Heart right ventricle (tissue), 16 donors: ENCODE measurements at places on chromosomes 3 and 15. TPM values are rescaled to one million over a fixed set of nuclear protein-coding genes. Genes with fewer than 3 reads are reported as not detected.

GRCh38 chr15:57526076-57526475 lies 65.6 kb upstream of the MYZAP start:
- no peak overlapping the region for H3K27ac ChIP-seq
- H3K4me3 ChIP-seq = no peak overlapping the region
- H3K4me1 ChIP-seq = peaks cover 4% of the 10 kb centered on the region
- no peaks in the 10 kb centered on the region for H3K27me3 ChIP-seq
- H3K36me3 ChIP-seq = no peaks in the 10 kb centered on the region

DNA sequence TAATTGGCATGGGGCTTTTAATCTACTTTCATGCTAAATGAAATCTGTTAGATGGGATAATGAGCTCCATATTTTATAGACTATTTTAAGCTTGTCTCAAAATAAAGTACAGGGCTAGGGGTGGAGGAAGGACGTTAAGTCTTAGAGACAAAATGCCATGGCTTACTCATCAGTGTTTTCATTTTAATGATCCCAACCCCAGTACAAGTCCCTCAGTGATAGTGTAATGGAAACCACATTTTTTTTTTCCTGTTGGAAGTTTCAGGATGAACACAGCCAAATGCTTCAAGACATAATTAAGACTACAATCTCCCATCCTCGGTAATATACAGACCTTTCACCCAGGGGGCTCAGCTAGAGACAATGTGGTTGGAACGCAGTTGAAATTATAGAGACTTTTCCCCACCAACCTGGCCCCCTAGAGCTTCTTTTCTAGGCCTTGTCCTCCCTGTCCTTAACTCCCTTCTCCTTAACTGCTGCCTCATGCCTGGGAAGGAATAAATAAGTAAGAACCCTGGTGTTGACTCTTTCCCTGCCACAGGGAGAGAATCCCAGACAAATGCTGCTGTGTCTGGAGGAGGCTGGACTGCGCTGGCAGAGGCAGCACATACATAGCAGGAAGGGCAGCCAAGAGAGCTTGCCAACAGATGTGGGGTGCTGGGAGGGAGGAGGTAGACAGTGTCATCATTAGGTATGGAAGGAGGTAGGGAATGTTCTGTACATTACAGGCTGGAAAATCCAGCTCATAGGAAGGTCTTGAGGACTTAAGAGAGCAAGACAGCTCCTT lies 115.4 kb upstream of the ROPN1 start:
- no peak for DNase-seq
- H3K4me3 ChIP-seq = no peak overlapping the region
- H3K27ac ChIP-seq = no peak overlapping the region
- H3K36me3 ChIP-seq = no peaks in the 10 kb centered on the region
- H3K4me1 ChIP-seq = no peaks in the 10 kb centered on the region

DNA sequence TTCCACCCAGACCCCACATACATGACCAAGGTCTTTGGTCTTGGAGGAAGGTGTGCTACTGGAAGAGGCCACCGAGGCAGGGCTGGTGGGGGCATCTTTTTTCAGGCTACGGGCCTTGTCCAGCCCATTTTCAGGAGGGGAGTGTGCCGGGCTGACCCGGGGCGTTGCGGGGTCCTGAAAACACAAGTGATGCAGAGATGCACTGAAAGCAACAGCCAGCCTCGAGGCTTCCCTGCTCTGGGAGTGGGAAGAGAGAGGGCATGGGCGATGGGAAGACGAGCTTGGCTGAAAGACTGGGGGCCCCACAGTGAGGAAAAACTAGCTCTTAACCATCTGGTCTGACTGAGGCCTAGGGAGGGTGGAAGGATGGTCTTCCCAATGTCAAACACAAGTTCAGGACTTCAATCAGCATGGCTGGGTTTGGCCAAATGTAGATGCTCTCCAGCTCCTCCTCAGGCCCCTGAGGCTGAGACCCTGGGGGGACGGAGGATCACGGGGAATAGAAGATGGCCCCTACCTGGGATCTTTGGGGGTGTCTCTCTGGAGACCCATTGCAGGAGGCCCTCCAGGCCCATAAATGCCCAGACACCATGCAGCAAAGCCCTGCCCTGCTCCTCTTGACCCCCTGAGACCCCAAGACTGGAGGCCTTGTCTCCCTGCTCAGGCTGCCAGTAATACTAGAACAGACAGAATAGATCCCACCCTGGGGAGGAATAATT lies 38.9 kb downstream of the TLE3 start:
- peaks cover 9% of the 10 kb centered on the region for H3K36me3 ChIP-seq
- no peak overlapping the region for H3K4me3 ChIP-seq
- no peaks in the 10 kb centered on the region for H3K27me3 ChIP-seq
- H3K27ac ChIP-seq = no peak overlapping the region

EFCC1 gene
- 1.0 TPM for total RNA-seq

HIGD2B gene
- not detected for total RNA-seq

DNA sequence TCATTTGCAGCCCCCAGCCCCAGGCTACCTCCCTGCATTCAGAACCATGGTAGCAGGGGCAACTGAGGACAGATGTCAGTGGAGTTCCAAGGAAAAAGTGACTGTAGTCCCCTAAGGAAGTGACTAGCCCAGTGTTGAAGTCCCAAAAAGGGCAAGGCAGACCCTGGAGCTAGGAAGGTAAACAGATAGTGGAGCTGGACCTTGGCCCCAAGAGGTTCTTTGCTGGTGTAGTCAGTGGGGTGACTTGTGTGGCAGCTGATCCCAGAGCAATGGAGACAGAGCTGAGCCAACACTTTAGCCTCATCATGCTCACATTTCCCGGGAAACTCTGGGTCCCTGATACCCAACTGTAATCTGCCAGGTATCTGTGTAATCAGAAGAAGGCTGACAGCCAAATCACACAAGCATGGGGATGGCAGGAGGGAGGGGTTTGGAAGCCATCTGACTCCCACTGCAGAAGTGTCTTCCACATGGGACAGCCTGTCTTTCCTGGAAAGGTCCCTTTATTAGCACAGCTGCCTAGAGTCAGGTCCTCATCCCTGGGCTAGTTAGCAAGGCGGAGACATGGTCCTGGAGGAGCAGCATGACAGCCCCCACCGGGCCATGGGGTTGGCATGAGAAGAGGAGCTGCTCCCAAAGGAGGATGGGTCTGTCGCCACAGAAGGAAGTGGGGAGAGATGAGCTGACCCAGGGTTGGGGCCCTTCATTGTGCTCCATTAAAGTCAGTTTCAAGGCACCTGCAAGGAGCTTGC lies 39.8 kb downstream of the PXYLP1 start:
- no peaks in the 10 kb centered on the region for H3K36me3 ChIP-seq
- no peak overlapping the region for H3K27ac ChIP-seq
- H3K4me3 ChIP-seq = no peak overlapping the region

DNA sequence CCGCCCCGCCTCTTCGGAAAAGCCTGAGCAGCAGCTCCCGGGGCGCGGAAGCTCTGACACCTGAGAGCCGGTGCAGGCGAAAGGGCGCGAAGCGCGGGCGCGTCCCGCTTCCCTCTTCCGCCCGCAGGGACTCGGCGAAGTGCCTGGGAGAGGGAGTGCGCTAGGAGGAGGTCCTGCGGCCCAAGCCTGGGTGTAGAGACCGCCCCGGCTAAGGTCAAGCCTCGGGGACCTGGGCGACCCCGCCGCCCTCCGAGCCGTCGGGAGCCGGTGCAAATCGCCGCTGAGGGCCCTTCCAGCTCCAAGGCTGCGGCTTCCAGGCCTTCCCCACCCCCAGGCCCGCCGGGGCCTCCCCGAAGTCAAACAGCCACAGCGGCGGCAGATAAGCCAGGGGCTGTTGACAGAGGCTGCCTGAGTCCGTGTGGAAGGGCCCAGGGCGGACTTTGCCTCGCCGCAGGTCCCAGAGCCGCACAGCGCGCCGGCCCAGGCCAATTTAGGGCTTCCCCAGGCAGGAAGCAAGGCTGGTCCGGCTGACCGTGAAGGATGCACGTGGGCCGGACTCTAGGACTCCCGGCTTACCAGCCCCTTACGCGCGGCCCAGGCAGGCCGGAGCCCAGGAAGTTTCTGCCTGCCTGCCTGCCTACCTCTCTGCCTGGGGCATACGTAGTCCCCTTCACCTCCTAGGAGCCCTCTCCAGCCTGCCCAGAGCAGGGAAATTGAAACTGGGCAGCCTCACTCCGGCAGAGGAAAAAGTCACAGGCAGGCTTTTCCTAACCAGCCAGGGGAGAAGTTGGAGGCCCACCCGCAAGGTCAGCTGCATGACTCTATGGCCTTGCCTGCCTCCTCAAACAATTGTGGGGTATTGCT lies 2.3 kb downstream of the ITPKA start:
- peak overlapping the region; percentile 72 for H3K4me3 ChIP-seq
- peaks cover 34% of the 10 kb centered on the region for H3K4me1 ChIP-seq

TMEM212 gene
- total RNA-seq = not detected

DNA sequence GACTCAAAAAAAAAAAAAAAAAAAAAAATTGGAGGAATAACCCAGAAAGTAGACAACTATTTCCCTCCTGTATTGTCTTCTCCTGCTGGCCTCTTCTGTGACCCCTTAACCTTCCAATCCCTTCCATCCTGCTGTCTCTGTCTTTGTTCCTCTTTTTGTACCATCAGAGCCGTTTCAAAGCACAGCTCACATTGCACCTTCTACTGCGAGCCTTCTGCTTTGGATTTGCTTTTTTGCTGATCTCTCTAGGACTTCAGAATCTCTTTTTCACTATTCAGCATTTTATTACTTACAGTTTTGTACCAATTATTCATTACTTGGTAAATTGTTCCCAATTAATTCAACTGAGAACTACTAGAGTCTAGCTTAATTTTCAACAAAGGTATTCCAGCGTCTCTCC lies 284.0 kb upstream of the TBL1XR1 start:
- no peaks in the 10 kb centered on the region for H3K36me3 ChIP-seq
- H3K27me3 ChIP-seq = no peaks in the 10 kb centered on the region
- H3K4me1 ChIP-seq = peaks cover 18% of the 10 kb centered on the region
- DNase-seq = no peak

GRCh38 chr3:172478116-172478515 lies 29.9 kb upstream of the GHSR start:
- no peaks in the 10 kb centered on the region for H3K36me3 ChIP-seq
- no peak overlapping the region for H3K27ac ChIP-seq
- H3K27me3 ChIP-seq = no peaks in the 10 kb centered on the region

CPEB1 gene
- 0.55 TPM for total RNA-seq
